Endothelial cell (in vitro differentiated cells): ENCODE measurements at places on chromosomes 11 and 22.

DNA sequence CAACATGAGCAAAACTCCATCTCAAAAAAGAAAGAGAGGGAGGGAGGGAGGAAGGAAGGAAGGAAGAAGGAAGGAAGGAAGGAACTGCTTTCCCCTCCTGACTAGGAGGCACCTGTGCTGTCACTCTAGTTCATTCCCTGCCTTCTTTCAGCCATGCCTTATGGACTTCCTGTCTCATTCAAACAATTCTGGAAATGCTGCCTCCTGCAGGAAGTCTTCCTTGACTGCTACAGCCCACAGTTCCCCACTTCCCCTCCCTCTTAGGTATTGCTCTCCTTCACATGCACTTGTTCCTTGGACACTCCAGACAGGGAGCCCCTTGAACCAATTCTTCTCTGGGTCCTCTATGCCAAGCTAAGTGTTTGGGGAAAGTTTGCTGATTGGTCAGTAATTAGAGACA is 31.6 kb upstream of the WNT11 start:
- no peak for DNase-seq

- DNase-seq: no peak
Observed at GRCh38 chr11:78572394-78572793, 2.3 kb downstream of the NARS2 start.

GRCh38 chr11:16982256-16982671 is 31.9 kb downstream of the PLEKHA7 start:
- no peak for DNase-seq

- peak; percentile 39 for DNase-seq
Observed at GRCh38 chr11:63511048-63511748, 5.3 kb downstream of the LGALS12 start.

GRCh38 chr11:32940865-32941264 is 48.3 kb downstream of the QSER1 start:
- no peak for DNase-seq

- no peak for DNase-seq
Observed at GRCh38 chr22:45934659-45935341, 42.2 kb downstream of the WNT7B start.

GRCh38 chr11:72771507-72771906 is 19.3 kb upstream of the ARAP1 start:
- no peak for DNase-seq

DNA sequence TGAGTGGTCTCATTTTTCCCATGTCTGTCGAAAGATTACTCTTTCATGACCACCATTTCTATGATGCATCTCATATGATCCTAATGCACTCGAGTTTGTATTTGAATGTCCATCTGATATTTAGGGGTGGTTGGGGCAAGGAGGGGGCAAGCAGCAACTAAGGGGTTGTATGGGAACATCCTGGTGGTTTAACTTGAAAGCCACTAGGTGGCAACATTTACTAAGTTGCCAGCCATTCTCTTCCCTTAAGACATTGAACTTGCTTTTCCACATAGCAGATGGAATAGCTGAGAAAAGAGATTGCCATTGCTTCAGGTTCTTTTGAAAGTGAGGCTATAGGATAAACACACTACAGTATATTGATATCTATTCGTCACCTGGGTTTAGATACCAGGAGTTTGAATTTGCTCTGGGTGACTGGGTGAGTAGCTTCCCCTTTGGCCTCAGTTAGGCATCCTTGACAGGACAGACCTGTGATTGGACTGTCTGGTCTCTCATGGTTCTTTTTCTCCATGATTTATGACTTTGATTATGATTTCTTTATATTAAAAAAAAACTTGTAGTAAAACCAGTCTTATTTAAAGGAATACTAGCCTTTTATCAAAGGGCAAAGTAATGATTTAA is 32.4 kb downstream of the NF2 start:
- no peak for DNase-seq

- no peak for DNase-seq
Observed at GRCh38 chr22:17633217-17633997, 4.9 kb upstream of the ATP6V1E1 start.

DNA sequence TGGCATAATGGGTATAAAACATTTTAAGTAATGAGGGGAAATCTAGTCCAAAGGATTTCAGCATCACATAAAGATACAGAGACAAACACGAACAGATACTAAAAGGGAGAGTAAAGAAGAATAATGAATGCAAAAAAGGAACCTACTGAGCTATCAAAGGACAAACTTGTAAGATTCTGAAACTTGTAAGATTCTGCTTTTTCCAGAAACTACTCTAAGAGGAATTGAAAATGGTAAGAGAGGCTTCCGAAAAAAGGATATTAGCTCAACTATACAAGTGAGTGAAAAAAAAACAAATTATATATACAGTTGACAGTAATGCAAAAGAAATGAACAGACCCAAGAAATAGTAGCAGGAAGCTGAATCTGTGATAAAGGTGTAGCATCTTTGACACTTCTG is 37.7 kb downstream of the POLD3 start:
- no peak for DNase-seq

DNA sequence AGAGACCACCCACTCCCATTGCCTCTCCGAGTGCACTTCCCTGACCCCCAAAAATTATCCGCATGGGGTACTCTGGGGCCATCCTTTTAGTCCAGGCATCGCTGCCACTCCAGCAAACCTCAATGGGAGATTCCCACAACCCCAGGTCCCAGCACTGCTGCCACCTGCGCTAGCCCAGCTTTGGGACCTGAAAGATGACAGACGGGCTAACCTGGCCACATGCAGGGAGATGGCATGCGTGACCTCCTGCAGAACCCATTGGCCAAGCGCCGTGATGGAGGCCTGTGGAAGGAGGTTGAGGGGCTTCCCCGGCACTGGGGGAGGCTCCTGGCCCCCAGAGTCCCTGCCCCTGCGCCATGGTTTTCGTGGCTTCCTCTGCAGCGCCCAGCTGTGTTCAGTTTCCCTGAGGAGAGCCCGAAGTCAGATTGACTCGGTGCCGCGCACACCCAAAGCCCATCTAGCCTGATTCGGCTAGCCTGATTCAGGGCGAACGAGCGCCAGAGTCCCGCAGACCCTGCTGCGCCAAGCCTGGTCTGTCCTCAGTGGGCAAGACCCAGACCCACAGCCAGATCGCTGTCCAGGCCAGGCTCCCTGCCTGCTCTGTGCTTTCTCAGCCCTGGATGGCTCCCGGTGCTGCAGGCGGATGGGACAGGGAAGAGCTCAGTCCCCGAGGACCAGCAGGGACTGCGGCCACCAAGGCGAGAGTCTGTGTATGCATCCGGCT is 751 bp upstream of the WNT7B start:
- DNase-seq: no peak

DNA sequence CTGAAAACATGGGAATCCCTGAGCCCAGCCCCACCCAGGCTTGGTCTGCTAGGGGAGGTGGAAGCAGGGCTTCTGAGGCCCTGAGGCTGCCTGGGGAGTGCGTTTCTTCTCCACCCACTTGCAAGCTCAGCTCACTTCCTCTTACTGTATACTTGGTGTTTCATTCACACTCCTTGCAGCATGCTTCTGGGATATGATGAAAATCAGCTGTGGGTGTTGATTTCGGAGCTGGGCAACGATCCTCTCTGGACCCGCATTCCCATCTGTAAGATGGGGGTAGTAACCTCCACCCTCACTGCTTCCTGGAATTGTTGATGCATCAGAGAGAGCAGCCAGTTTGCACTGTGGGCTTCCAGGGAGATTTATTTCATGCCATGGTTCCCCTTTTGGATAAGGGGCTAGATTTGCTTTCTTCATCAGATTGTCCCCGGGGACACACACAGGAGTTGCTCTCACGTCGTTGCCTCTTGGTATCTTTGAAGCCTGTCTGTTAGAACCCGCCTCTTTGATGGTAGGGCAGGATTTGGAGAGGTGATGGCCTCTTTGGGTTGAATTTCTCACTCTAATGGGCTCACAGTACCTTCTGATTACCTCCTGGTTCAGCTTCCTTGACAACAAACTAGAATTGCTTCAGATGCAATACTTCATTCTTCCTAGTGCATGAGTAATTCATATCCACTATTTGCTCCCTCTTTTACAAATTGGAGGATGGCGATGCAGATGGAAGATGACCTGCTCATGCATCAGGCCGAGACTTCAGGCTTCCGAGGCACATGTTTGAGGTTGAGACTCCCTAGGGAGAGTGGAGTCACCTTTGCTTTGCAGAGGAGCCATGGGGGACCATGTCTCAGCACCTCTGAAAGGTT is 40.4 kb downstream of the BCR start:
- no peak for DNase-seq

- no peak for DNase-seq
Observed at GRCh38 chr11:19020831-19021230, 39.7 kb downstream of the MRGPRX2 start.

DNA sequence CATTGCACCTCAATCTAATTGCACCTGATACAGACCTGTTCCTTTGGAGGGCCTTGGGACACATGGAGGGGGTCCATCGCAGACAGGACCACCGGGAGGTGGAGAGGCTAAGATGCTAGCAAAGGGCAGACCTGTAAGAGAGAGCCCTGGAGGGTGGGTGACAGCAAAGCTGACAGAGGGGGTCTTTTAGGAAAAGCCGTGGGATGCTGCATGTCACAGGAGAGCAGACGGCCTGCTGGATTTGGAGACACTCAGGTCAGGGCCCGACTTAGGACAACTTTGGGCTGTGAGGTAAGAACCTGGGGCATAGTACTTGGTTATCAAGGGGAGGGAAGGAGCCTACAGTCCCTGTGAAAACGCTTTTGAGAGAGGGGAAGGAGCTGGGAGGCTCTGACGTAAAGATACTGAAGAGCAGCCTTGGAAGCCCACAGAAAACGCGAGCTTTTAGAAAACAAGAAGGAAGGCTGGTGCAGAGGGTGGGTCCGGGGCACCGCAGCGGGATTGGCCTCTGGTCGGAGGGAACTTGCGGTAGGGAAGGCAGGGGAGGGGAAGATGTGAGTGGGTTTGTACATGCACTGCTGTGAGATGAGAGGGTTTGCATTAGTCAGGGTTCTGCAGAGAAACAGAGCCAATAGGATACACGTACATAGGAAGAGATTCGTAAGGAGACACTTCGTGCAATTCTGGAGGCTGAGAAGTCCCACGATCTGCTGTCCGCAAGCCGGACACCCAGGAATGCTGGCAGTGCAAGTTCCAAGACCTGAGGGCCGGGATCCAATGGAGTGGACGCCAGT is 868.5 kb downstream of the TBC1D22A start:
- DNase-seq: no peak

GRCh38 chr22:29359469-29359868 is 28.9 kb downstream of the AP1B1 start:
- DNase-seq: peak; percentile 54

DNA sequence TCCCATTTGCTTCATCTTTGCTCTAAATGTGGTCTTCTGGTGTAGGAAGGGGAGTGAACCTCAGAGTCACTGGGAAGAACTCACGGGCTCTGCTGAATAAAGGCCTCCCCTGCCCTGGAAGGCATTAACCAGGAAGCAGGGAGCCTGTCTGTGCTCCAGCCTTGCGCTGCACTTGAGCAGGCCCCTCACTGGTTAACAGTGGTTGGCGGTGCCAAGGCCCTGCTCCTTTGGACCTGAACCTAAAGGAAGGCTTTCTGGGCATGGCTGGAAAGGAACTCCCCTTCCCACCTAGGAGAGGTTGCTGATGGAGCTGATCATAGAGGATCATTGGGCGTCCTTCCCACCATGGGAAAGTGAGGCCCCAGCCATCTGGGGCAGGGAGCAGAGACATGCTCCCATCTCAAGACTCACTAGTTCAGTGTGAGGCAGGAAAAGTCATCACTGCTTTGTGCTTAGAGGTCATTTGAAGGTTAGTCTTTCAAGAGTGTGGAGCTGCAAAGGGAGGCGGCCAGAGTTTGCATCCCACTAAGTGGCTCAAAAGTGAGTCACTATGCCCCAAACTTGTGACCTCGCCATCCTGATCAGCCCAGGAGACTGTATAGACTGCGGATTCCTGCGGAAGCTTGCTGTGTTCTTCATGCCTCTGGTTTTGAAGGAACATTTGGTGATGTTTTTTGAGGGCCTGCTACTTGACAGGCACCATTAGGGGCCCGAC is 50.4 kb downstream of the DBX1 start:
- no peak for DNase-seq

- DNase-seq: no peak
Observed at GRCh38 chr11:93903989-93904388, 53.6 kb upstream of the VSTM5 start.

DNA sequence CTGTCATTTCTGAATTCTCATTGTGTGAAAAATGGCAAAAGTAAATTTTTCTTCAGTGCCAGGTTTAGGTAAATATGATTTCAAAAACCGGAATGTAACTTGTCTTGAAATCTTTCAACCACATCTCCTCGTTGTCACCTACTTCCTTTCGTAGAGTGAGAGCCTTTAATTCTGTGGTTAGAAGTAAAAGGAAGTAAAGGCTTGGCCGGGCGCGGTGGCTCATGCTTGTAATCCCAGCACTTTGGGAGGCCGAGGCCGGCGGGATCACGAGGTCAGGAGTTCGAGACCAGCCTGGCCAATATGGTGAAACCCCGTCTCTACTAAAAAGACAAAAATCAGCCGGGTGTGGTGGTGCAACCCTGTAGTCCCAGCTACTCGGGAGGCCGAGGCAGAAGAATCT is 29.8 kb downstream of the SGSM3 start:
- DNase-seq: no peak

GRCh38 chr11:73272680-73273038 is 521 bp downstream of the P2RY6 start:
- no peak for DNase-seq

DNA sequence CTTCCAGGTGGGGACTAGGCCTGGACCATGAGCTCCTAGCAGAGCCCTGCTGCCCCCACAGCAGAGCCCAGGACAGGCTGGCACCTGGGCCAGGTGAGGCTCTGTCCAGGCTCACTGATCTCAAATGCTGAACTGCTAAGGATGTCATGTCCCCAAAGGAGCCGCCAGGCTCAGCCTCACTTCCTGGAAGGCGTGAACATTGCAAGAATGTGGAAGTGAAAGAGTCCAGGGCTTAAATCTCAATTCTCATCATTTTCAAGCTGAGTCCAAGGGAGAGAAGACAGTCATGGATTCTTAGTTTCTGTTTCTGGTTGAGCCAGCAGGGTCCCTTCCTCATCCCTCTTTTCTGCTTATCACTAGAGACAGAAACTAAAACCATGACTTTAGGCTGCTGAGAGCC is 5.0 kb downstream of the ASCL2 start:
- DNase-seq: no peak

GRCh38 chr11:96238563-96239135 is 104.3 kb downstream of the MAML2 start:
- no peak for DNase-seq

GRCh38 chr22:45704648-45705047 is 33.0 kb downstream of the ATXN10 start:
- no peak for DNase-seq

- DNase-seq: no peak
Observed at GRCh38 chr22:16955678-16956210, 52.3 kb downstream of the GAB4 start.
